ENCODE measurements at places on chromosomes 16 and 17.

GRCh38 chr17:72387487-72387886, 266.7 kb downstream of the SOX9 start:
- no peak for DNase-seq

GRCh38 chr17:47989700-47990099, 18.8 kb downstream of the CDK5RAP3 start:
- no peak for DNase-seq

DNA sequence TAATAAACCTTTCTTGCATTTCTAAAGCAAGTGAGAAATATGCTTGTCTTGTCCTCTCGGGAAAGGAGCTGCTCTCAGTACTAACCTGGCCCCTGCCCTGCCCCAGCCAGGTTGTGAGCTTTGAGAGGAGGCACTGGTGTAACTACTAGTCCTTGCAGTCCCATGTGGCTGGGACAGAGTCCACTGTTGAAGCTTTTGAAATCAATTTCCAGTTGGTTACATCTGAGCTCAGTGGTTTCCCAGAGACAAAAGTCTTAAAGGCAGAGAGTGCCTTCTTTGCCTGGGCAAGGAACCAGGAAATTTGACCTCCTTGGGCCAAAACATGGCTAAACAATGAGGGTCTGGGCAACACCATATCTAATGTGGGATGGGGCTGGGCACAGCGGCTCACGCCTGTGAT, 48.7 kb downstream of the GSG1L start:
- no peak for DNase-seq

- no peak for DNase-seq
Measured at GRCh38 chr17:4898927-4899326, 409 bp upstream of the C17orf107 start.

DNA sequence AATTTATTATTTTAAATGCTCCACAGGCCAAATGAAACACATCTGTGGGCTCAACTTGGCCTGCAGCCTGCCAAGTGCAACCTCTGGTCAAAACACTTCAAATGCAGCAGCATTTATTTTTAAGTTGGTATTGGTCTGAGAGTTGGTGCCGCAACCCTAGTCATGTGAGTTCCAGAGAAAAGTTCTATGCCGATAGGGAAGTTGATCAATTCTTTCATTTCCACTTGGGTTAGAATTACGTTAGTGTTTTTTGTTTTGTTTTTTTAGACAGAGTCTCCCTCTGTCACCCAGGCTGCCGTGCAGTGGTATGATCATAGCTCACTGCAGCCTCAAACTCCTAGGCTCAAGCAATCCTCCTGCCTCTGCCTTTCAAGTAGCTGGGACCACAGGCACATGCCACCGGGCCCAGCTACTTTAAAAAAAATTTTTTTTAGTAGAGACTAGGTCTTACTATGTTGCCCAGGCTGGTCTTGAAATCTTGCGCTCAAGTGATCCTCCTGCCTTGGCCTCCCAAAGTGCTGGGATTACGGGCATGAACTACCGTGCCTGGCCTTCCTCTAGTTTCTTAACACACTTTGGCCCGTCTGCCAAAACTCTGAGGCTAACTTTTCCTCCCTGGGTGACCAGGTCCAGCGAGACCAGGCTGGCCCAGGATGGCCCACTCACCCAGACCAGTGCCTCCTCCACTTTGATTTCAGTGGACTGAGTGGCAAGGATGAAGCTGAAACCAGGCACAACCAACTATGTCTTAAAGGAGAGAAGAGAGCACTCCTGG, 221.1 kb downstream of the MRTFB start:
- no peak for DNase-seq

- no peak for DNase-seq
Measured at GRCh38 chr17:21394265-21394664, 18.1 kb downstream of the KCNJ12 start.

GRCh38 chr16:83913245-83913633, 14.3 kb downstream of the MLYCD start:
- no peak for DNase-seq

DNA sequence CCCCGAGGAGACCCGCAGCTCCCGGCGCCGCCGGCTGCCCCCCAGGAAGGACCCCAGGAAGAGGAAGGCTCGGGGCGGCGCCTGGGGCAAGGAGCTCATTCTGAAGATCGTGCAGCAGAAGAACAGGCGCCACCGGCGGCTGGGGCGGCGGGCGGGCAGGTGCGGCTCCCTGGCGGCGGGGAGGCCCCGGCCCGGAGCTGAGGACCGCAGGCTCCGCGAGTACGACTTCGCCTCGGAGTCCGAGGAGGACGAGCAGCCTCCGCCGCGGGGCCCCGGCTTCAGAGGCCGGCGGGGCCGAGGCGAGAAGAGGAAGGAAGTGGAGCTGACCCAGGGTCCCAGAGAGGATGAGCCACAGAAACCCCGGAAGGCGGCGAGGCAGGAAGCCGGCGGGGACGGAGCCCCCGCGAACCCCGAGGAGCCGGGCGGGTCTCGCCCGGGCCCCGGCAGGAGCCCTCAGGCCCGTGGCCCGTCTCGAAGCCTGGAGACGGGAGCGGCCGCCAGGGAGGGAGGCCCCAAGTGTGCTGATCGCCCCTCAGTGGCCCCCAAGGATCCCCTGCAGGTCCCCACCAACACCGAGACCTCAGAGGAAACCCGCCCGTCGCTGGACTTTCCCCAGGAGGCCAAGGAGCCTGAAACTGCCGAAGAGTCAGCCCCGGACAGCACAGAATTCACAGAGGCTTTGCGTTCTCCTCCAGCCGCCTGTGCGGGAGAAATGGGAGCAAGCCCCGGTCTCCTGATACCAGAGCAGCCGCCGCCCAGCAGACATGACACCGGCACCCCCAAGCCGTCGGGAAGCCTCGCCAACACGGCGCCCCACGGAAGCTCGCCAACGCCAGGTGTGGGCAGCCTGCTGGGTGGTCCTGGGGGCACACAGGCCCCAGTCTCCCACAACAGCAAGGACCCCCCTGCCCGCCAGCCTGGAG, 22.3 kb upstream of the ZFPM1 start:
- DNase-seq: no peak

DNA sequence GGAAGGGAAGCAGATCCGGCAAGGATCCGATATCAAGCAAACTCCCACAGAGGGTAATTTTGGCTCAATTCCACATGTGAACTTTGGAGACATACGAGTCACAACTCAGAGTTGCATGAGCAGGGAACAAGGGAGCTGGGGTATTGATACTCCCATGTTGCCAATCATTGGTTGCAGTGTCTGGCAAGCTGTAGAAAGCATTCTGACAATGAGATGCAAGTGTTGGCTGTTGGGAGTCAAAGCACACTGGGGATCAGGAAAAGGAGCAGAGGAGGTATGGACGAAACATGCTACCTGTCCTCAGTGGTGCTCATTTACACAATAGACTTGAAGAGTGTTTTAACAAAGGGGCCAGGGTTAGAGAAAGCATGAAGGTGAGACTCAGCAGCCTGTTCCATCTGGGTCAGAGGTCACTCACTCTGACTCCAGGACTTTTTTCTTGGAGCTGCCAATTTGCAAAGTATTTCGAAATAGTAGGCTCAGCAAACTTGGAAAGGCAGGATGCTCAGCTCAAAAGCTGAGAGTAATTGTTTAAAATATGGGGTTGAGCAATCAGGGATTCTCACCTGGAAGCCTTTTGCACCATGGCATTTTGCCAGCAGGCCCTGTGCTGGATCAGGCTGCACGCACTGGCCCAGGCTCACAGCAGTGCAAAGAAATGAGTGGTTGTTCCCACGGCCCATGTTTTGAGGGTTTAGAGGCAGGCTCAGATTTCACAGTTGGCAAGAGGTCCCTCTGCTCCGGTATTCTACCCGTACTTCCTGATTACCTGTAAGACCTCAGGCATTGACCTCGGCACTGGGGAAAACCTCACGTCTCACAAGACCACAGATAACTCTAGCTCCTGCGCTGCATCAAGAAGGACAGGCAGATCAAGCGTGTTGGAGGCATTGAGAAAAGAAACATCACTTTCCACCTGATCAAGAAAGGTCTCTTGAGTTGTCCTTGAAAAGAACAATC, 17.6 kb upstream of the NKD1 start:
- no peak for DNase-seq

DNA sequence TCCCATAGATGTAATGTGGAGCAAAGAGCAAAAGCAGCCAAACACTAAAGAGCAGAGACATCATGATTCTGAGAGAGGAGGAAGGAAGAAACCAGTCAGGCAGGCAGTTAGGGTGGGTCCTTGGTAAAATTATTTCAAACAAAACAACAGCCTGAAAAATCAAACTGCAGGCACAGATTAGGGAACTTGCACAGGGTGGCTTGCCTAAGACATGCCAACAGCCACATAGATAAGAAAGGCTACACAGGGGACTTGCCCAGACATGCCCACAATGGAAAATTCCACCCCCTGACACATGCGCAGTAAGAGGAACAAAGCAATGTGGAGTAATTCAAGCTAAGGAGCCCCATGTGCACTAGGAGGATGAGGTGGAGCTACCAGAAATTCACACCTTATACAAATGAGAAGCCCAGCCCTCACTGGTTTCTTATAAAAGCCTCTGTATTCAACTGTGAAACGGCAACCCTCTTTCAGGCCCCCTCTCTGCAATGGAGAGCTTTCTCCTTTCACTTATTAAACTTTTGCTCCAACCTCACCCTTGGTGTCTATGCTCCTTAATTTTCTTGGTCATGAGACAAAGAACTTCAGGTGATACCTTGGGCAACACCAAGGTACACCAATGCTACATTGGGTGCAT, 7.3 kb upstream of the GAS7 start:
- no peak for DNase-seq

GRCh38 chr16:30456302-30456701, 10.6 kb upstream of the SEPHS2 start:
- DNase-seq: no peak

GRCh38 chr16:2090777-2091546, 43.2 kb downstream of the TSC2 start:
- peak; percentile 51 for DNase-seq

DNA sequence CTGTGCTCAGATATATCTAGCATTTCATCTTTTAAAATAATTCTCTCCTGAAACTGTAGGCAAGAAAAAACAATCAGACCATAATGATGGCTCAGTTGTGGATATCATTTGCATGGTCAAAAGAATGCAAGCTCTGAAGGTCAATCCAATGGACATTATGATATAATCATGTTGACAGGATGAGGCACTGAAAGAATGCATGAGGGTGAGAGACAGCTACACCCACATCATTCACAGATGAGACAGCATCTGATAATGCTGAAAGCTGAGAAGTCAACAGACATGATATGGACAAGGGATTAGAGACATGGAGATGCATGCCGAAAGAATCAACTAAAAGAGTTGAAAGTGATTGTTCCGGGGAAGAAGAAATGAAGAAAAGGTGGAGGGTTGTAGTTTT, 346.4 kb upstream of the CDH5 start:
- no peak for DNase-seq

GRCh38 chr17:61519754-61520440, 67.7 kb downstream of the TBX4 start:
- no peak for DNase-seq

DNA sequence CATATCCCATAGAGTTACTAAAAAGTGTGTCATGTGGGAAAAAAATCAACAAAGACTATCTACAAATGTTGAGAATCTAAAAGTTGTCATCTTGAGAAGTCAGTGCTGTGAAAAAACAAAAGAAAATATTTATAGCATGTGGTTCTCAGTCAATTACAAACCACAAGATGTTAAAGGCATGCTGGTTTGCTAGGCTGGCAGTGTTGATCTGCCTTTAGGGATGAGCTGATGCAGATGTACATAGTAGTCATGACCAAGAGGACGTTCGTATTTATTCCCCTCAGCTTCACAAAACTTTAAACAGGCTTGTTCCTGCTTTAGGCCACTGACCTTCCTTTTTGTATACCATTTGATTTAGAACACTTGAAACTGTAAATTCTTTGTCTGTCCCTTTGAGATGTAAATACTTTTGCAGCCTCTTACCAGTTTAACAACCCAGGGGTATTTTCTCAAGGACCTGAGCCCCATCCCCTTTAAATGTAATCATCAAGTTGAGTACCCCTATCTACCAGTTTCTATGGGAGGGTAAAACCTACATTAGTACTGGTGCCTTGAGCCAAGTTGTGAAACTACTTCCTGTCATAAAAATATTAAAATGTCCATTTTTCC, 446.6 kb downstream of the KCNJ18 start:
- DNase-seq: no peak
